ENCODE measurements at places on chromosomes 12 and 14. TPM values are rescaled to one million over a fixed set of nuclear protein-coding genes. Genes with fewer than 3 reads are reported as not detected.

PPM1A gene
- 24.3 TPM for total RNA-seq

RBM23 gene
- 45.7 TPM for total RNA-seq

RCOR1 gene
- 12.3 TPM for total RNA-seq

PPP1R1A gene
- total RNA-seq = not detected

NEDD1 gene
- 11.8 TPM for total RNA-seq

KRT71 gene
- not detected for total RNA-seq

RAB2B gene
- 16.3 TPM for total RNA-seq

SMIM41 gene
- 2.0 TPM for total RNA-seq

REC8 gene
- total RNA-seq = 15.1 TPM

CCDC177 gene
- 0.12 TPM for total RNA-seq

PMEL gene
- total RNA-seq = 0.47 TPM

SCN8A gene
- total RNA-seq = 0.35 TPM

RASSF9 gene
- total RNA-seq = 1.6 TPM

KRT2 gene
- not detected for total RNA-seq

FAM181A gene
- not detected for total RNA-seq

C12orf50 gene
- not detected for total RNA-seq

KRT72 gene
- not detected for total RNA-seq

ESRRB gene
- not detected for total RNA-seq

TMEM30B gene
- 0.12 TPM for total RNA-seq

NUAK1 gene
- total RNA-seq = 14.4 TPM

GARIN6 gene
- not detected for total RNA-seq

NXPH4 gene
- total RNA-seq = 14.1 TPM

RNASE3 gene
- total RNA-seq = not detected

CLEC4D gene
- total RNA-seq = not detected

TAS2R14 gene
- 2.1 TPM for total RNA-seq

NCKAP5L gene
- total RNA-seq = 36.8 TPM

CLEC14A gene
- 2.6 TPM for total RNA-seq

EIF2S3B gene
- 0.35 TPM for total RNA-seq

DLGAP5 gene
- total RNA-seq = 1.1 TPM

C12orf60 gene
- 1.4 TPM for total RNA-seq

GALC gene
- total RNA-seq = 28.4 TPM

FAM186B gene
- not detected for total RNA-seq

CBX5 gene
- total RNA-seq = 25.4 TPM

APOF gene
- total RNA-seq = not detected

BEST3 gene
- total RNA-seq = 0.09 TPM
